HFFc6 (cell line): ENCODE measurements at places on chromosomes 3 and 15. TPM values are rescaled to one million over a fixed set of nuclear protein-coding genes. Genes with fewer than 3 reads are reported as not detected.

KPNA4 gene
- total RNA-seq: 82.6 to 98.2 TPM (median 96.8 TPM) in 3 replicates

SUCNR1 gene
- not detected in 3 replicates for total RNA-seq

CCDC174 gene
- 10.2 to 13.2 TPM (median 10.2 TPM) in 3 replicates for total RNA-seq

TUSC7 gene
- total RNA-seq: not detected in 3 replicates

SKOR1 gene
- total RNA-seq: 0.07 to 0.08 TPM in 2 of 3 replicates, not detected in the other

ACKR4 gene
- 0.57 to 6.3 TPM (median 2.0 TPM) in 3 replicates for total RNA-seq

CLDN16 gene
- not detected in 3 replicates for total RNA-seq

KCNMB3 gene
- 0.59 to 0.62 TPM (median 0.60 TPM) in 3 replicates for total RNA-seq

C2CD4A gene
- total RNA-seq: not detected in 3 replicates

LTF gene
- not detected in 3 replicates for total RNA-seq

CADPS gene
- total RNA-seq: not detected in 3 replicates

TNFAIP8L3 gene
- total RNA-seq: 0.17 and 0.37 TPM in 2 replicates

ERC2 gene
- not detected in 2 replicates for total RNA-seq

AADACL2 gene
- total RNA-seq: not detected in 3 replicates

SUMF1 gene
- 36.0 to 36.9 TPM (median 36.1 TPM) in 3 replicates for total RNA-seq

DNA sequence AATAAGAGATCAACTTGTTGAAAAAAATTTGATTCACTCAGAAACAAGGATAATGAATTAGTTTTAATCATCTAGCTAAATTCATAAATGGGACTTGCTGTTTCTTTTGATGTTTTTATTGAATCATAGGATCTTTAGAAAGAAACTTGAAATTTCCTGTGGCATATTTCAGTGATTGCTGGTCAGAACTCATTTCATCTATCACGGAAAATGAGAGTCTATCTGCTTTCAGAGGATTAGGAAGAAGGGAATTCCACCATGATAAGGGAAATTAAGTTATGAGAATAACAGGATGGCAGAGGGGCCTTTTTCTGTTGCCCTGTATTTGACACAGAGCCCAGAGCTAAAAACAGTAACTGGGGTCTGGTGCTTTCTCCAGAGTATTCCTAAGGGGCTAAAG, 44.9 kb upstream of the CCNL1 start:
- DNase-seq: no peak

GRCh38 chr3:171306631-171307030, 153.6 kb downstream of the TNIK start:
- peak; percentile 96 for DNase-seq

GRCh38 chr3:68936856-68937255, 4.5 kb upstream of the TAFA4 start:
- no peak for DNase-seq

GRCh38 chr3:194714564-194714963, 28.9 kb downstream of the FAM43A start:
- no peak for DNase-seq

DNA sequence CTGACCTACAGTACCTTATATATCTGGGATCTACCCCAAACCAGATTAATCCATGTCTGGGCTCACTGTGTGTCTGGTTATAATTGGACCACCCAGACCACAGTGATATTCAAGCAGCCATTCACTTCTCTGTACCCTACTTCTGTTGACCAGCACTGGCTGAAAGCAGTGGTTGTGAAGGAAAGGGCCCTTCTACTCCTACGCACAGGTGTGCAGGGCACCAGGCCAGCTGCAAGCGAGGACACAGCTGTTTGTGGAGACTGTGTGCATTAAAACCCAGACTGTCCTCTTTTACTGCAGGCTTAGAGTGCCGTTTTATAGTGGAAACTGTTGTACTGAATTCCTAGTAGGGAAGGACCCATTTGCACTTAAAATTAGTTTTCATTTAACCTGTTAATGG, 29.5 kb downstream of the CTDSPL start:
- no peak for DNase-seq

DNA sequence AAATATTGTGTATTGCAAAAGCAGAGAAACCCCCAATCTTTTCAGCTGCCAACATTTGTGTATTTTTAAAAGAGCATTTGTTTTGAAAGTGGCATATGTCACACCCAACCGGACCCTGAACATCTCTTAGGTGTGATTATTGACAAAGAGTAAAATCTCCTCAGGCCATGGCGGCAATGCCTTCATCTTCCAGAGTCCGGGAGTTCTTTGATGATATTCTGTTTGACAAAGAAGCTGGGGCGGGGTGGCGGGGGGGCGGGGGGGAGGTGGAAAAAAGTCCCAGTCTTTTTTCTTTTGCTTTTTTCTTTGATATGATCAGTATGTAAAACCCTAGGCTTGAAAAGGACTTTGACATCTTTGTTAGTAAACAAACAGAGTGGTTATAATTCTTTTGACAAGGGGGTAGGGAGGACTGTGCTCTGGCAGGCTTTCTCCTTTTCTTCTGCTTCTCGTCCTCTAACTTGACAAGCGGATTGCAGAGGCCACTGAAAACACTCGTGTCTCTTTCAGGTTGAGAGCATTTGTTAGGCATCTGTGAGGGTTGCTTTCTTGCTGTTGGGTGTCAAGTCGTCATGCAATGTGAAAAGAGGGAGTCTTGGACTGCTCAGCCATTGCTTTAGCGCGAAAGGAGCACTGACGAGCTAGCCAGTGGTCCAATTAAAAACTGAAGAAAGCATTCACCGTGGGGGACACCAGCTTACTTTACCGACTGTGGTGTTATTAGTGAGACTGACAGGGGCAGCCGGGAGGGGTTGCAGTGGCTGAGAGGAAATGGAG, 243.2 kb downstream of the NSUN3 start:
- no peak for DNase-seq

DNA sequence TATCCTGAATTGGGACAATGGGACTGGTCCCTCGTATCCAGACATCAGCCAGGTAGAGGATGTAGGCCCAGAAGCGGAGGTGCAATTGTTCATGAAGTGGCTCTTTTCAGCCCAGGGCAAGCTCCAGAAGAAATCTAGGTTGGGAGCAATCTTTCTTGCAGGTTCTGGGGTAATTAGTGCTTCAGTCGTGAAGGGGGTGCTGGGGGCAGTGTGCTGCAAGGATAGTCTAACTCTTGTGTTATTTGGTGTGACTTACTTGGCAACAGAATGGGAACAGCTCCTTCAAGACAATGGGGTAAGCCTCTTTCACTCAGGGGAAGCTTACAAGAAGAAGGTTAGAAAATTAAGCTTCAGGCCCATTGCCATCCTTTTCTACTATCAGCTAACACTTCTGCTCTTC, 273.0 kb downstream of the DIPK2A start:
- no peak for DNase-seq

GRCh38 chr3:109353057-109353456, 15.7 kb upstream of the DPPA4 start:
- no peak for DNase-seq

DNA sequence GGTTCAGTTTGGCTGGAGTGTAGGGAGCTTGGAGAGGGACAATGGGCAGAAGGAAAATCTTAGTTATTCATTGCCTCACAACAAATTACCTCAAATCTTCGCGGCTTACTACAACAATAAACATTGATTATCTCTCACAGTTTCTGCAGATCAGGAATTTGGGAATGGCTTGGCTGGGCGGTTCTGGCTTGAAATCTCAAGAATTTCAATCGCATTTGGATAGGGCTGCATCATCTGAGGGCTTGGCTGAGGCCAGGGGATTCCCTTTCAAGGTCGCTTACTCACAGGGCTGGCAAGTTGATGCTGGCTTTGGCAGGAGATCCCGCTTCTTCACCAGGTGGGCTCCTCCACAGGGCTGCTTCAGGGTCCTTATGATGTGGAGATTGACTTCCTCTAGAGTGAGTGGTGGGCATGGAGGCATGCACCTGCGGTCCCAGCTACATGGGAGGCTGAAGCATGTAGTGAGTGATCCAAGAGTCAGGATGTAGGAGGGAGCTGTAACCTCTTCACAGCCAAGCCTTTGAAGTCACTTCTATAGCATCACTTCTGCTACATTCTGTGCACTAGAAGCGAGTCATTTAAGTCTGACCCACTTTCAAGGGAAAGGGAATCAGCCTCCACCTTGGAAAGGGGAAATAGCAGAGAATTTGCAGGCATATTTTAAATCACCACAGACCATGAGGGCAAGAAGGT, 63.1 kb downstream of the CDC25A start:
- no peak for DNase-seq

GRCh38 chr15:42060797-42061196, 33.6 kb downstream of the PLA2G4D start:
- DNase-seq: no peak

- no peak for DNase-seq
These were observed 30.9 kb downstream of the PIAS1 start for GRCh38 chr15:68085052-68085451.

- no peak for DNase-seq
These were observed 110.9 kb downstream of the EDEM1 start for GRCh38 chr3:5298453-5298852.

GRCh38 chr3:53493595-53493962, 832 bp upstream of the CACNA1D start:
- DNase-seq: no peak

GRCh38 chr3:20097015-20097414, 56.8 kb downstream of the KAT2B start:
- DNase-seq: no peak

DNA sequence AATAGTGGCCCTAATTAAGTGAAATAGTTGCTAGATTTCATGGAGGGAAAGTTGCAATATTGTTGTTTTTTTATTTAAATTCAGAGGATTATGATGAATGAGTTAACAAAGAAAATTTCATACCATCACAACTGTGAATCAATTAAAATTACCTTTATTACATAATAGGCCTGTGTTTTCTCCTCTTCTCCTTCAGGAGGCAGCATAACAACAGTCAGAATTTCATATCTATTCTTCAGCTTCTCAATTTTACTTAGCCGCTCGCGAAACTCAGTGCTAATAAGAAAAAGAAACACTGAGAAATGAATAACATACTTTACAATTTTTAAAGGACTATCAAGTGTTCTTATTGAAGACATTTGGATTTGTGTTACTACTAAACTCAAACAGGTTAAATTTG, 29.4 kb downstream of the TTC14 start:
- no peak for DNase-seq

- DNase-seq: no peak
These were observed 479.4 kb downstream of the ZNF385D start for GRCh38 chr3:21271606-21272016.

DNA sequence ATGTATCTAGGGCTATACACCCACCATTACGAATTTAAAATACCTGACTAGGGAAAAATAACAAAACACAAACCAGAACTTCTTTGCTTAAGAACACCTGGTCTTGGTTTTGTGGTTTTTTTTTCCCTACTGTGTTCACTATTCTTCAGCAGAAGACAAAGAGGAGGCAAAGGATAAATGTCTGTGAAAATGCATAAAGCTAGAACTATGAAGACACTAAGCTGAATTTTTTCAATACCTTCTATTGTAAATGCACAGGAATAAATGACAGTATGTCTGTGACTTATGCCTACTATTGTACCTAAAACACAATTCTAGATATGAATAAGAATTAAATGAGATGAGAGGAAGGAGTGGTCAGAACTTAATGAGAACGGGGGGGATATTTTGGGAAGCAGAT, 86.9 kb downstream of the TBL1XR1 start:
- DNase-seq: no peak

DNA sequence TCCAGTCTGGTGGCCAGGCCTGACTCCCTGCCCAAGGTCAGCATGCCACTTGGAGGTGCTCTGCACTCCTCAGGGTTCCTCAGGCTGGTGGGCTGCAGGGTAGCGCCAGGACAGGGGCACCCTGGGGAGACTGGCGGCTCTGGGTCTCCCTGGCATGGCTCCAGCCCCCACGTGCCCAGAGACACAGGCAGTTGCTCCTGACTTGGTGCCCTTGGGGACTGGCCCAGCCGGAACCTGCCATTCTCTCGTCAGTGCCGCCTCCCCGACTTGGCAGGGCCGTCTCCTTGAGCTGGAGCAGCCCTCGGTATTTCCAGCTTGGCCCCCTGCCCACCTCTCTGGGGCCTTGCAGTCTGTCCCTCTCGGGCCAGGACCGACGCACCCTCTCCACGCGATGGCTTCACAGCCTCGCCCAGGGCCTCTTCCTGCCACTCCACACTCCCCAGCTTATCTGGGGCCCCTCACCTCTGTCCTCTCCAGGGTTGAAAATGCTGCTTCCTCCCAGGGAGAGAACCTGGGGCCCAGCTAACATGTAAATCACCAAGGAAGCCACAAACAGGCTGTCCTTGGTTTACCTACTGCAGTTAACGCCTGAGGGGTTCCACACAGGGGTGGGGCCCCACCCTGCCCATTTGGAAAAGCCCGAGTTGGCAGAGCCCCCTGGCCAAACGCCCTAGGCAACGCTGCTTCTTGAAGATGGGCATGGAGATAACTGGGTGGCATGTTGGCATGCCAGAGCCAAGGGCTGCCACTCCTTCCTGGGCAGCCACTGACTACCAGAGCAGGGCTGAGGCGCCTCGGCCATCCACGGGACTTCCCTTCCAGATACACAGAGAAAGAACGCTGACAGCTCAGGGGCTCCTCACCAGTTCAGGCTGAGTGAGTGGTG, 61.4 kb downstream of the SMAD6 start:
- no peak for DNase-seq

DNA sequence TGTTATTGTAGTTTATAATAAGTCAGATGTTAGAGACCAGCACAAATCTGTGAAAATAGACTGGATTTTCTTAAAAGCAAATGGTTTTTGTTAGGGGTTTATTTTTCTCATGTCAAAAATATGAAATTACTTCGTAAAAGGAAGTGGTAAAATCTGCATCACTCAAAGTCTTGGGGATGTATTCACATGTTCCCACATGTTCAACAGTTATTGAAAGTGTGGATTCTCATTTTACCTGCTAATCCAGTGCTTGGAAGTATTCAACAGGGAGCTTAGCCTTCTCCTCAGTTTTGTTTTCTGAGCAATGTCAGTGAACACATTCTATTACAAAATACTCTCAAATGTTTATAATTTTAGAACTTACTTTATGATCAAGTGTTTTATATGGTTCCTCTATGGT, 352.0 kb downstream of the SOX2 start:
- DNase-seq: no peak

- no peak for DNase-seq
These were observed 4.6 kb downstream of the GRM2 start for GRCh38 chr3:51711352-51712037.

- peak; percentile 36 for DNase-seq
These were observed 26.5 kb upstream of the PLOD2 start for GRCh38 chr3:146187334-146187950.

DNA sequence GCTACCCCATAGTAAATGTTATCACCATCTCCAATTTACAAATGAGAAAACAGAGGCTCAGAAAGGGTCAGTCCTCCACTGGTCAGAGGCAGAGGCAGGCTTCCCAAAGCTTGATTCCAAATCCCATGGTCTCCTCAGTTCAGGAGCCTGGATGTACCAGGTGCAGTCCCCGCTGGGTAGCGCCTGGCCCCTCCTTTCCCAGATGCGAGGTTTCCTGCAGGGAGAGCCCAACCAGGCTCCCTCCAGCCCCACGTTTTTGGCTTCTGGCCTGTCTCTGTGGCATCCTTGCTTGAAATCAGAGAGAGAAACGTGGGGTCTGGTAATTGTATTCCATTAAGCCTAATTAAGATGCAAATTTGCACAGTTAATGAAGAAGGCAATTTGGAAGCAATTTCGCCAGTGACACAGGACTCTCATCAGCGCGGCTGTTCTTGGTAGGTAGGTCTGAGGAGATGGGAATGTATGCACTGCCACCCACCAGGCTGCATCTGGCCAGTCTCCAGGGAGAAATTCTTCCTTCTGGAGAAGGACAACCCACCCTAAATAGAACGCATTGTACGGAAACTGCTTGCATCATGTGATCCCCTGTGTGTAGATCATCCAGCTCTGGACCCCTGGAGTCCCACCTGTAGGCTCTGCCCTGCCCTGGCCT, 50.5 kb downstream of the HRH1 start:
- DNase-seq: no peak
